A172 (cell line): ENCODE measurements at places on chromosomes 12 and 14. TPM values are rescaled to one million over a fixed set of nuclear protein-coding genes. Genes with fewer than 3 reads are reported as not detected.

The MANSC1 gene
- 0.55 and 1.1 TPM in 2 replicates for total RNA-seq

The LRTM2 gene
- not detected in 2 replicates for total RNA-seq

GRCh38 chr12:55718624-55719275, 1.4 kb upstream of the RDH5 start:
- DNase-seq = no peak

DNA sequence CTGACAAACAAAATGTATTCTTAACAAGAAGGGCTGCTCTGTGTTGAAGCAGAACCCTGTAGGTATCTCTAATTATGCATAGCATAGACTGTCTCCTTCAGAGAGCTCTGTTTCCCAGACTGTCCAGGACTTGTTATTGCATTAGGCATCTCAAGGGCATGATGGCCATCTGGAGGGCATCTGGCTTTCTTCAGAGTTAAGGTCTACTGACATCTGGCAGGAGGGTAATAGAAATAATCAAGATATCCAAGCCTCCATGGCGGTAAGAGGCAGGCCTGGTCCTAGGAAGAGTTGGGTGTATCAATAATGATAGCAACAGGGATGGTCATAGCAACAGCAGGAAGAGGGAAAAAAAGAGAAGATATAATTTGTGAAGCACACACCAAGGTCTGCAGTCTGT, 161.2 kb downstream of the TTC8 start:
- no peak for DNase-seq

DNA sequence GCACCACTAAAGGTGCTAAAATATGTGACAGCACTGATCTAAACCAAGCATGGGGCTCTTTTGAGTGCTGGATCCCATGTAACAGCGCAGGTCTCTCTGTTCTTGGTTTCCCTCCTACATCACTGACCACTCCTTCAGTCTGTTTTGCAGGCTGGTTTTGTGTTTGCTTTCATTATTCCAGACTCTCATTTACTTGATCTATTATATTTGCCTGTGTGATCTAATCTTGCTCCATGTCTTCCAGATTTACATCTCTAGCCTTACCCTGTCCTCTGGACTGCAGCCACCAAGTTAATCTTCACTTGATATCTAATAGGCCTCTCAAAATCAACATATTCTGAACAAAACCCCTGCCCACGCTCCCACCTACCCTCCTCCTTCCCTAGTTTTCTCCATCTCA, 8.6 kb downstream of the GLIPR1 start:
- DNase-seq = no peak

- DNase-seq = no peak
Measured at GRCh38 chr12:17478908-17479673, 610.9 kb downstream of the RERGL start.

GRCh38 chr12:128643155-128643554, 180.6 kb downstream of the SLC15A4 start:
- no peak for DNase-seq

The NPFF gene
- not detected in 2 replicates for total RNA-seq

- DNase-seq = no peak
Measured at GRCh38 chr14:101456246-101457175, 104.8 kb upstream of the DIO3 start.

DNA sequence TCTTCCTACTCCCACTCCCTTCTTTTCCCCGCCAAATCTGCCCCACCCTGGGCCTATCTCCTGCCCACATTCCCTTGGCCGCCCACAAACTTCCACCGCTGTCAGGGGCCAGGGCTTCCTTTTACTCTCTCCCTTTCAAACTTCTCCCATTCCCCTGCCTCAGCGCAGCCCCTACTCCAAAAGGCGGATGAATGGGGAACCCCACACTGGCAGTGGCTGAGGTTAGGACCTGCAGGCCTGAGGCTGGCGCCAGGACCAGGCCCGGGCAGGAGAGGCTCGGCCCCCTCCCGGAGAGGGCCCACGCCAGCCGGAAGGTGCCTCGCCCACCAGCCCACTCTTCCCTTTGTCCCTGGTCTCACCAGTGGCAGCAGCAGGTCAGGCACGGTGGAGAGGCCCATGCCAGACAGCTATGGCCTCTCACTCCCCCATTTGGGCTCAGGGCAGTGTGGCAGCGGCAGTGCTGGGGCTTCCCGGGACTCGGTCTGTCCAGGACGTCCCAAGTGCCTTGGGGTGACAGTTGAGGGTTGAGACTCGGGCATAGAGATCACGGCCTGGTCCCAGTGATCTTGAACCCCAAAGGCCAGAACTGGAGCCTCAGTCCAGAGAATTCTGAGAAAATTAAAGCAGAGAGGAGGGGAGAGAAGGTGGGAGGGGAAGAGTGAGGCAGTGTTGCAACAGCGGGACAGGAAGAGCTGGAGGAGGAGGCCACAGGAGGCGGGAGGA, at the start of gene TNFRSF1A:
Gene TNFRSF1A, minus strand, starts transcription at position 660 of the 723 bp plus-strand sequence. Its CDS starts 262 bp downstream, at position 398.
- peak; percentile 82 for DNase-seq

- peak; percentile 4 for DNase-seq
Measured at GRCh38 chr12:28939427-28939826, 209.7 kb upstream of the FAR2 start.

The SLC24A4 gene
- total RNA-seq = not detected in 2 replicates

The INSM2 gene
- total RNA-seq = 0.10 and 0.17 TPM in 2 replicates

The MSRB3 gene
- 5.1 and 6.3 TPM in 2 replicates for total RNA-seq

DNA sequence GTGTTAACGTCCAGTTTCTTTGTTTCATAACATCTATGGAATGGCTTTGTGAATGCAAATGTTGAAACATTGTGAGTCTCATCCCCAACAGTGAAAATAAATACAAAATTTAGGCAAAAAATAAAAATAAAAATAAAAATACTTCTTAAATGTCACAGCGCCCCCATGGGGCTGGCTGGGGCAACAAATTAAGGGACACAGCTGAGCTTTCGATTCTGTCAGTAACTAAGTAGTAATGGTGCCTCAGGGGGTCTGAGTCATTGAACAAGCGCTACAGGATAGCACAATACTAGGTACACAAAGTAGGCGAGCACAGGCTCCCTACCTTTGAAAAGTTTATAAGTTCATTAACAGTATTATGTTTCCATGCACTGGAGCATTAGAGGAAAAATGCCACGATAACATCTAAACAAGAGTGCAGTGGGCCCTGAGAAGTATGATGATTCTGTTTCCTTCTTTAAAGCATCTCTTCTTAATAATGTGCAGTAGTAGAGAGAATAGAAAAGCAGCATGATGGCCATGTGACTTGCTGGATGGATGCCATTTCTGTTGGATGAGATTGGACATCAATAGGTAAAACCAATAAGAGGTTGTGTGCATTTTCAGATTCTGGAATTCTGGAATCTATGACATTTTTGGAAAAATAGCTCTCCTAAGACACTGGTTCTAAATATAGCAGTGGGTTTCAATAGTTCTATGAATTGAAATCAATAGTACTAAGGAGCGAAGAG, 667.2 kb downstream of the DIO2 start:
- DNase-seq = peak; percentile 2

The TNS2 gene
- 18.9 and 24.5 TPM in 2 replicates for total RNA-seq

DNA sequence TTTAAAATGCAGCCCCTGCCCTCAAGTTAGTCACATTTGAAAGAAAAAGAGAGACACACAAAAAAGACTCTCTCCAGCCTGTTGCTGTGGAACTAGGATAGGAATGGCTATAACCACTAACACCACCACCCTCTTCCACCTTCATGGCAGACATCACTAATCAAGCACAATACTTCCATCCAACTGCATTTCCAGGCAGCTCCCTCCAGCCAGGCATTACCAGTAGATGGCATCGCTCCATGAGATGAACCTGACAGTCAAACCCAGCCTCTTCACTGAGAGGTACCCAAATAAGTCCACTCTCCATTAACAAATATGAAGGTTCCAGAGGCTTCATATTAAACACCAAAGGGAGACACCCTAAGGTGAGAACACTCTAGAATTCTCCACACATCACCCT, 24.4 kb downstream of the SLC8B1 start:
- no peak for DNase-seq

The IFT81 gene
- total RNA-seq = 32.8 and 34.8 TPM in 2 replicates

DNA sequence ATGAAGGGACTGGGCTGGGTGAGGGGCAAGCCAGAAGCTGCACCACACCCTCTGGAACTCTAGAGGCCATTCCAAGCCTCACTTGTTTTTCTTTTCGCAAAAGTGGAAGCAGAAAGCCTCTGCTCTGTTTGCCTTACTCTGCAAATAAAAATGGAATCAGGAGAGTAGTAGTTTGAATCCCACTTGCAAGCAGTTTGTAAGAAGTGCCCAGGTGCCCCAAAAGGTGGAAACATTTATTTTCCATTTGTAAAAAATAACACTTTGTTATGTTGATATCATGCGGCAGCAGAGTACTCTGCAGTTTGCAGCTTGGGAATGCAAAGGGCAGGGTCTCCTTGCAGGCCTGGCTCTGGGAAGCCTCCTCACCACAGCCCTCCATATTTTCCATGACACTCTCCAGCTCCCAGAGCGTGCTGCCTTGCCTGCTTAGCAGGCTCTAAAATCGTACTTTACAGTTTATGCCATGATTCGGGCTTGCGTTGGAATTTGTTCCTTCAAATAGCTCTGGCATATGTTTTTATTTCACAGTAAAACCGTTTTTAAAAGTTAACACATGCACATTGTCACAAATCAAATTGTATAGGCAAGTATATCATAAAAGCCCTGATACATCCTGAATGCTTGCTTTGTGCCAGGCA, 20.0 kb downstream of the TUNAR start:
- no peak for DNase-seq

The TSPAN8 gene
- total RNA-seq = 40.6 and 55.8 TPM in 2 replicates

DNA sequence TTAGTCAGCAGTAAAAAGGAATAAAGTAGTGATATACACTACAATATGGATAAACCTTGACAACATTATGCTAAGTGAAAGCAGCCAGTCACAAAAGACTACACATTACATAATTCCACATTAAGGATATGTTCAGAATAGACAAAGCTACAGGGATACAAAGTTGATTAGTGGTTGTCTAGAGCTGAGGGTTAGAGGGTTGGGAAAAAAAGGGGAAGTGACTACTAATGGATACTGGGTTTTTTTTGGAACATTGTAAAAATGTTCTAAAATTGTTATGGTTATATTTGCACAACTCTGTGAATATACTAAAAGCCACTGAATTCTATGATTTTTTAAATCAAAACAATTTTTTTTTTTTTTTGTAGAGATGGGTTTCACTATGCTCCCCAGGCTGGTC, 4.8 kb upstream of the NGDN start:
- DNase-seq = no peak

DNA sequence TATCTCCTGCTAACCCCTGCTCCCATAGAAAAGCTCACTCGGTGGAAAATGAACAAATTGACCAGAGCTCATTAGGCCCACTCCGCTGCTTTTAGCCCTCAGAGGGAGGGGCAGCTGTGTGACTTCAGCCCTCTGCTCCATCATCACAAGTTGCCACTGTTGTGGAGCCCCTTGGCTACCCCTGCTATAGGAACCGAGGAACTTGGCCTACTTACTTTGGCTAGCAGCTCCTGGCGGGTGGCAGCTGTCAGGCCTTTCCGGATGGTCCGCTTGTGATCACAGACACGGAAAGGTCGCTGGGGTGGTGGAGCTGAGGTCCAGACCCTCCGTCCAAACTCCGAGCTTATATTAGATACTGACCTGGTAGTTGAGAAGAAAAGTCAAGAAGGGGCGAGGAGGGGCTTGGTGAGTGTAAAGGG, 612 bp downstream of the CIDEB start:
- DNase-seq = no peak

The KRT86 gene
- total RNA-seq = 1.5 and 1.6 TPM in 2 replicates

GRCh38 chr12:58434726-58435125, 485.6 kb downstream of the LRIG3 start:
- DNase-seq = no peak

GRCh38 chr12:6768990-6769389, 2.8 kb downstream of the PTMS start:
- DNase-seq = no peak

DNA sequence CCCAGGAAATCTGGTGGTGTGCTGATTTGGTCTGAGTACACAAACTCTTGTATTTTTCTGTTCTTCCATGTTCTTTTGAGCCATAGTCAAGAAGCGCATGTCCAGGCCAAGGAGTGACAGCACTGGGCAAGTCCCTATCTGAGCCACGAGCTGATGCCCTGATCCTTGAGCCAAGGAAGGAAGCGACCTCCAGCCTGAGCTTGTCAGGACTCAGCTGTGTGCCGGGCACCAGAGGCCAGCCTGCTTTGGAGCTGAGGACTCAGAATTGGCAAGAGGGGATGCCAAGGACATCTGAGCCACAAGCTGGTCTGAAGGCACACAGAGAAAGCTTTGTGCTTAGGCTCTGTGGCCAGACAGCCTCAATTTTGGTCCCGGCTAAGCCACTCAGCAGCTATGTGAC, 52.6 kb downstream of the GALNT16 start:
- DNase-seq = no peak

The BBOF1 gene
- 4.8 and 8.5 TPM in 2 replicates for total RNA-seq

DNA sequence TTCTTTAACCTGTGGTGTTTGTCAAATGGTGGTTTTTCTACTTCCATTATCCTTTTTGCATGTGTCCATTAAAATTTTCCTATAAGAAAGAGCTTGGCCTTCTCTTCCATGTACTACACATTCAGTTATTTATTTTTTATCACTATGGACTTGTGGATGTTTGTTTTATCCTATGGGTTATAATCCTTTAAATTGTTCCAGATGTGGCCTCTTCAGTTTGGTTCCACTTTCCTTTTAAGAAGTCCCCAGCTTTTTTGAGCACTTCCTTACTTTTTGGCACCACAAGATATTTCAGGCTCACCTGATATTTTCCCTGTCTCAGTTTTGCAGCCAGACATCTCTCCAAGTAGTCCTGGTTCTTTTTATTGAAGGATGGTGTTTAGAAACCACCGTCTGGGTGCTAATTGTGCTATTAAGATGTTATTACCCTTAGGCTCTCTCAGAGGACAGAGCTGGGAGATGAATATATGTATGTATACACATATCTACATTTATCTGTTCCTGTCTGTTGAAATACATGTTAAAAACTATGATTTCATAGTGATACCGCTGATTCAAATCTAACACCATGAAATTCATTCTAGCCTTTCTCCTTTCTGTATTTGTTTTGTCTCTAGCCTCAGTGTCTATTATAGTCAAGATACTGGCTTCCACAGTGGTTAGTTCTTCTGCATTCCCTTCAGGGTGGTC, 408.5 kb upstream of the RGS6 start:
- DNase-seq = no peak

GRCh38 chr12:22499445-22499844, 44.9 kb downstream of the C2CD5 start:
- no peak for DNase-seq

DNA sequence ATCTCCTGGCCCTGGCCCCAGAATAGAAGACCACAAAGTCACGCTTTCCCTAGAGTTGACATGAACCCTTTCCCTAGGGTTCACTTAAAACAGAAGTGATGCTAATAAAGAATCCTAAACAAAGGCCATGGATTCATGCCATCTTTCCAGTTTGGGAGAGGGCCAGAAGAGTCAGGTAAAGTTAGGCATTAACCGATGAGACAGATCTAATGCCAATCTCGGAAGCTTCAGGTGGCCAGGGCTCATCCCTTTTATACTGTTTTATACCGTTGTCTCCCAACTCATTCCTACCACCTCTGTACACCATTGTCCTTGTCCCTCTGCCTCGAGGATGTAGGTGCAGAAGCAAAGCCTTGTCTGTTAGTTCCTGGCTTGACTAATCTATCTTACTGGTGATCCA, 22.8 kb upstream of the ACTR10 start:
- DNase-seq = no peak
